H1 (cell line): ENCODE measurements at places on chromosomes 16 and 17.

DNA sequence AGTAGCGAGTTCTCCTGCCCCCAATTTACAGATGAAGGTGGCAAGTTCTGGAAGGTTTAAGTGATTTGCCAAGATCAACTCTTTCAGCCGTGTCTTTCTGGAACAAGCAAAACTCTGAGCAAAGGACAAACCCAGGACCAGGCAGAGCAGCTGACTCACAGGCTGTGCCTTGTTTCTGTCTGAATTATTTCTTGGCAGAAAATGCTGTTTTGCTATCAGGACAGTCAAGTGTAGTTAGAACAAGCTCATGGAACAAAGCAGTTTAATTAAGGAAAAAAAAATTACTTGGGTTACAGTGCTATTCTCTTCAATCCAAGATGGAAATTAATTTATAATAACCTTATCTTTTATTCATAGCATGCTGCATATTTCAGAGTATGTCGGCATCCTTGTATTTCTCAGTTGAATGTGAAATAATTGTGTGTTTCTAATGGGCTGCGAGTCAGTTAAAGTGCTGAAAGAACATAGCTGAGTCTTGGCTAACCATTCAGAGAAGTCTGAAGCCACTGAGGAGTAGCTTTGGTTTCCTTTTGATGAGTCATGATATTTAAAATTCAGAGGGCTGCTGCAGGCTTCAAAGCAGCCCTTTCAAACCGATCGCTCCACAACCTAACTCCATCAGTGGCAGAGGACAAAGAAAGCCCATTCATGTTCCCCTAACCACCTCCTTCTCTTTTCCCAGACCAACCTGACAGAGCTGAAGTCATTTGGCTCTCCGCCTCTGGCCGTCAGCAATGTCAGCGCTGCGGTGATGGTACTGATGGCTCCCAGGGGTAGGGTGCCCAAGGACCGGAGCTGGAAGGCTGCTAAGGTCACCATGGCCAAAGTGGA is 143.7 kb downstream of the ZNF18 start:
- no peaks in the 10 kb centered on the region for H3K27me3 ChIP-seq
- no peak overlapping the region for H3K27ac ChIP-seq
- DNase-seq, result no peak
- H3K4me1 ChIP-seq, result peaks cover 7% of the 10 kb centered on the region
- no peak overlapping the region for H3K4me3 ChIP-seq

DNA sequence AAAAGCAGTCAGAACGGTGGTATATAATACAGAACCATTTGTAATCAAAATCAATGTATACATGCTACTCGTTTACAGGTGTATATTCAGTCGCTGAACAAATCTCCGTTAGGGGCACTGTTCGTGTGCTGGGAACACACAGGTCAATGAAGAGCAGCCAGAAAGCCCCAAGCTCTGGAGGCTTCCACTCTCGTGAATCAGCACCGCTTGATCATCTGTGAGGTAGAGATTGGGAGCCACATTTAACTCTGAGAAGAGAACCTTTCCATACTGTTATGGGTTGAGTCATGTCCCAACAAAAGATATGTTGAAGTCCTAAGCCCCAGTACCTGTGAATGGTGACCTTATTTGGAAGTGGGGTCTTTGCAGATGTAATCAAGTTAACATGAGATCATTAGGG is 5.4 kb upstream of the CYTH1 start:
- no peaks in the 10 kb centered on the region for H3K36me3 ChIP-seq
- H3K4me3 ChIP-seq, result no peak overlapping the region

GRCh38 chr17:44496815-44497214 is 6.4 kb downstream of the GPATCH8 start:
- H3K4me1 ChIP-seq, result no peaks in the 10 kb centered on the region
- no peaks in the 10 kb centered on the region for H3K27me3 ChIP-seq
- H3K4me3 ChIP-seq, result no peak overlapping the region
- no peak overlapping the region for H3K27ac ChIP-seq
- no peaks in the 10 kb centered on the region for H3K36me3 ChIP-seq

DNA sequence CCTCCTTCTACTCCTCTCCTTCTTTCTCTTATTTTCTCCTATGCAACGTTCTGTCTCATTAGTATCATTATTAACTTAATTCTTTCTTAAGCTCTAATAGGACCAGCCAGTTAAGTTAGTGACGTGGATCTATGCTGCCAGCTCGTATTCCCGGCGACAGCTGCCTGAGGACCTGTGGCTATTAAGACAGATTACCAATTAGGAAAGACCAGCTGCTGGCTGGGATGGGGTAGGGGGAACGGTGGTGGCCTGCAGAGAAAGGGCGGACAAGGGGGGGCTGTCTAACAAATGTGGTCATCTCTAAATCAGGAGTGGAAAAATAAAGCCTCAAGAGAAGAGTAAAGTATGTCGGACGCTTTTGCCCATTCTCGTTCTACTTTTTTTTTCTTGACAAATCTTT is 770 bp upstream of the MYH3 start:
- H3K4me3 ChIP-seq, result no peak overlapping the region
- DNase-seq, result no peak
- H3K27ac ChIP-seq, result no peak overlapping the region
- no peaks in the 10 kb centered on the region for H3K36me3 ChIP-seq
- no peaks in the 10 kb centered on the region for H3K27me3 ChIP-seq

GRCh38 chr17:80948976-80949450 is 42.6 kb upstream of the CHMP6 start:
- no peak overlapping the region for H3K27ac ChIP-seq
- no peaks in the 10 kb centered on the region for H3K4me1 ChIP-seq
- no peak overlapping the region for H3K4me3 ChIP-seq

- H3K27ac ChIP-seq, result no peak overlapping the region
- DNase-seq, result no peak
- no peaks in the 10 kb centered on the region for H3K36me3 ChIP-seq
- H3K27me3 ChIP-seq, result no peaks in the 10 kb centered on the region
- H3K4me1 ChIP-seq, result peaks cover 2% of the 10 kb centered on the region
Observed at GRCh38 chr17:16934133-16934795, 37.7 kb downstream of the TNFRSF13B start.

GRCh38 chr16:89084411-89084810 is 9.2 kb upstream of the ACSF3 start:
- no peak overlapping the region for H3K27ac ChIP-seq
- peaks cover 2% of the 10 kb centered on the region for H3K4me1 ChIP-seq
- H3K36me3 ChIP-seq, result no peaks in the 10 kb centered on the region
- no peak for DNase-seq
- no peaks in the 10 kb centered on the region for H3K27me3 ChIP-seq

GRCh38 chr16:89192956-89193575 is 7.3 kb downstream of the SLC22A31 start:
- H3K36me3 ChIP-seq, result no peaks in the 10 kb centered on the region
- H3K4me1 ChIP-seq, result no peaks in the 10 kb centered on the region; the same call in 1 of the 2 replicates
- H3K27me3 ChIP-seq, result peaks cover 5% of the 10 kb centered on the region
- H3K27ac ChIP-seq, result no peak overlapping the region
- peak; percentile 90 for DNase-seq
- H3K4me3 ChIP-seq, result no peak overlapping the region

DNA sequence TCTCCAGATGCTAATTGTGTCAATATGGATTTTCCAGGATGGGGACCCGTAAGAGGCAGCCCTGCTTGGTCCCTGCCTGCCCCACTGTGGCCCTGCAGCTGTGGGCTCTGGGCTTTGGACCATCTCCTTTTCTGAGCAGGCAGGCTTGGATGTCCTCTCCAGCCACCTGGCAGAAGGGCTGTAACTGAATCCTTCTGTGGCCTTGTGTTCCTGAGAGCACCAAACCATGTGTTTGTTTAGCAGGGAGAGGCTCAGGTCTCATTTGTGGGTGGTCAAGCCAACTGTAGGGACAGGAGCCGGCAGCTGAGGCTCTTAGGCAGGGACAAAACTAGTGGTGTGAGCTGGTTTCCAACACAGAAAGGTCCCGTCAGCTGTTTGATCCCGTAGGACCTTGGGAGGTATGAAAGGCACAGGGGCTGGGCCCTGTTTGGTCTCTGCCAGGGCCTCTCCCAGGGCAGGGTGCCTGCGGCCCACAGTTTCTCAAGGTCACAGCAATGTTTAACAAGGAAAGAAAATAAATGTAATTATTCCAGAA is 18.5 kb downstream of the SEC14L5 start:
- DNase-seq, result no peak
- H3K4me3 ChIP-seq, result no peak overlapping the region
- no peaks in the 10 kb centered on the region for H3K27me3 ChIP-seq
- H3K4me1 ChIP-seq, result no peaks in the 10 kb centered on the region
- H3K36me3 ChIP-seq, result no peaks in the 10 kb centered on the region

- peaks cover 33% of the 10 kb centered on the region for H3K36me3 ChIP-seq
- H3K4me3 ChIP-seq, result no peak overlapping the region
- no peaks in the 10 kb centered on the region for H3K4me1 ChIP-seq
- no peaks in the 10 kb centered on the region for H3K27me3 ChIP-seq
- no peak overlapping the region for H3K27ac ChIP-seq
Observed at GRCh38 chr16:27514806-27515205, 34.9 kb downstream of the GTF3C1 start.

GRCh38 chr17:67281053-67281452 is 36.1 kb upstream of the HELZ start:
- no peaks in the 10 kb centered on the region for H3K36me3 ChIP-seq
- no peak overlapping the region for H3K4me3 ChIP-seq
- H3K4me1 ChIP-seq, result peaks cover 2% of the 10 kb centered on the region; the same call in 1 of the 2 replicates

DNA sequence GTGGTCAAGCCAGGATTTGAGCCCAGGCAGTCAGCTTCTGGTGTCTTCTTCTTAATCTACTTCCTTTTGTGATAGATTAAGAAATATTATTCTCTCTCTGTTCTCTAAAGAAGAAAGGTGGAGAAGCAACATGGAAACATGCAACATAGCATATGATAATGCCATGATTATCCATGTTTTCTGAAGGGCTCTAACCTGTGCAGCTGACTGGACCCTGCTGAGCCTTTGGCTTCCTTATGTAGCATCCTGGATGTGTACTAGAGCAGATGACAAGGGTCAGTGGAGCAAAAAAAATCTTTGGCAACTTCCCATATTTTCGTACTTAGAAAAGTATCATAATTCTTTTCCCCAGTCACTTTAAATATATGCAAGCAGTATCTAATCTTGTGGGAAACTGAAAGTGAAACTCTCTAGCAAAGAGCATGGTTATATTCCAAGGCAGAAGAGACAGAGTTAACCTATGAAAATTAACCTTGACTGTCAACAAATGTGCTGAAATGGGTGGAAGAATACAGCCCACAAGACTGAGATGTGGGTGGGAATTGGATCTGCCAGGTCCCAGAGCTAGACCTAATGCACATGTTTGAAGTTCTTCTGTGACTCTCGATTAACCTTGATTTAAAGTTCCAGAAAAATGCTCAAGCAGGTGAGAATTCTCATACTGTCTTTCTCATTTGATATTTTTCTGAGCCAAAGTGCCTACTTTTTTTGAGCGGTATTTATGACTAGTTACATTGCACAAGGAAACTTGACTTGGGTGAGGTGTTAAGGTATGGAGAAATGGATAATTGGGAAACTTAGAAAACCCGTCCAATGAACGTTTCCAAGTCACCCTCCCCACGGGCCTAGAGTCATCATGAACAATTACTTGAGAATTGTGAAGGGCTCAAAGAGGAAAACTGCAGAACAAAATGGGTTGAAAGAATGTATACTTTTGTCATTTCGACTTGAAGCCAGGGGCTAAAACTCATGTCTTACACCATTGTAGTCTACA is 248.6 kb downstream of the FTO start:
- H3K4me3 ChIP-seq, result no peak overlapping the region
- H3K27me3 ChIP-seq, result no peaks in the 10 kb centered on the region
- no peaks in the 10 kb centered on the region for H3K4me1 ChIP-seq
- H3K27ac ChIP-seq, result no peak overlapping the region

DNA sequence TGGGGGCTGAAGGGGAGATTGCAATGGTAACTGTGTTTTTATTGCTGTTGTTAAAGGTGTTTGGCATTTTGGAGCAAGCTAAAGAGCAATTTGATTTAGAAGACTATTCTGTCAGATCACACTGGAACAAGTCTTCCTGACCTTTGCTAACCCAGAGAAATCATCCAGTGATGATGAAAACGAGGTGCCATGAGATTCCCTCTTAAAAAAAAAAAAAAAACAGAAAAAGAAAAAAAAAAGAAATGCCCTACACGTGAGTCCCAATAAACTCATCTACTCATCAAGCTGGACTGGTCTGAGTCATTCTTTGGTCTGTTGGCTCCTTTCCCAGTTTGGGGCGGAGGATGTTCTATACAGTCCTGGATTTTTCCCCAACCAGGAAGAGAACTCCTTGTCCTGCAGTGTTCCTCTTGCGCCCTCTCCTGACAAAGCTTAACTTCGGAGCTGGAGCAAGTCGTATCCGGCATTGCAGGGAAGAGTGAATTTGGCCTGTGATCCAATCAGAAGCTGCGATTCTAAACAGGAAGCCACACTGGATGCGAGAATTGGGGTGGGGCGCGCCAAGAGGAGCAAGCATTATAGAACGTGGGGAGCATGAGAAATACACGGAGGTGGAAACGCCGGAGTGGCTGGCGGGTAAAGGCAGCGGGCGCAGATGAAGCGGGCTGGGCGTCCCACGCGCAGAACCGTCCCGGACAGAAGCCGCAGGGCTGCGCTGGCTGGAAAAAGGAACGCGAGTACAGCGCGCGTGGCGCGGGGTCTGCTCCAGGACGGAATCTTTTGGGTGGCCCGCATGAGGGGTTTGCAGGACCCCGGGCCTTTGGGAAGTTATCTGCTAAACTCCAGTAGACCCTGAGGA is 22.4 kb upstream of the CRYM start:
- H3K27me3 ChIP-seq, result peaks cover 30% of the 10 kb centered on the region
- no peaks in the 10 kb centered on the region for H3K4me1 ChIP-seq
- DNase-seq, result peak; percentile 83
- H3K27ac ChIP-seq, result no peak overlapping the region
- no peaks in the 10 kb centered on the region for H3K36me3 ChIP-seq

DNA sequence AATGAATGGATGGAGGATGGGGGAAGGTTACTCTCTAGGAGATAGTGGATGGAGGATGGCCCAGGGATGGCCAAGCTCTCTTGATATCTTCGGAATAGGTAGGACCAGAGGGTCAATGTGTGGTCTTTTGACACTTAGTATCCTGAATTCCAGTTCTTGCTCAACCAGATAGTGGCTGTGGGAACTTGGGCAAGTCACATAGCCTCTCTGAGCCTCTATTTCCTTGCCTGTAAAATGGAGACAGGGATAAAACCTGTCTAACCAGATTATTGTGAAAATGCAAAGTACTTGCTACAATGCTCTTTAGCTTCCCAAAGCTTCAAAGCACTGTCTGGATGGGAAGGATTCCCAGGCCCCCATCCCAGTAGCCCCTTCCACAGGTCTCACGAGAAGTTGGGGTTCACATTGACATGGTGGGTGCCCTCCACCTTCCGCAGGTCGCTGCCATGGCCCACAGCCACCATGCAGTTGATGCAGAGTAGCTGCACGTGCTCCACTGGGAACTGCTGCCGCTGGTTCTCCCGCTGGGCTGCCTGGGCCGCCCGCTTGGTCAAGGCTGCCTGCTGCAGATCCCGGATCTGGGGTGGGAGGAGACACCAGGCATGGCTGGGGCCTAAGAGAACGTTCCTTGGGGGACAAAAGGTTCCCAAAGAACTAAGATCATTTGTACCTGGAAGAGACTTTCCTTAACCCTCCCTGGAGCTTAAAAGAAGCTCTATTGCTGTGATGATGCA is 5.1 kb upstream of the ZNF385C start:
- H3K27ac ChIP-seq, result no peak overlapping the region
- no peaks in the 10 kb centered on the region for H3K36me3 ChIP-seq
- DNase-seq, result no peak
- no peaks in the 10 kb centered on the region for H3K4me1 ChIP-seq
